Daoy (cell line): ENCODE measurements at places on chromosomes 13 and 19. TPM values are rescaled to one million over a fixed set of nuclear protein-coding genes. Genes with fewer than 3 reads are reported as not detected.

The ZNF506 gene
- 18.5 and 18.6 TPM in 2 replicates for total RNA-seq

DNA sequence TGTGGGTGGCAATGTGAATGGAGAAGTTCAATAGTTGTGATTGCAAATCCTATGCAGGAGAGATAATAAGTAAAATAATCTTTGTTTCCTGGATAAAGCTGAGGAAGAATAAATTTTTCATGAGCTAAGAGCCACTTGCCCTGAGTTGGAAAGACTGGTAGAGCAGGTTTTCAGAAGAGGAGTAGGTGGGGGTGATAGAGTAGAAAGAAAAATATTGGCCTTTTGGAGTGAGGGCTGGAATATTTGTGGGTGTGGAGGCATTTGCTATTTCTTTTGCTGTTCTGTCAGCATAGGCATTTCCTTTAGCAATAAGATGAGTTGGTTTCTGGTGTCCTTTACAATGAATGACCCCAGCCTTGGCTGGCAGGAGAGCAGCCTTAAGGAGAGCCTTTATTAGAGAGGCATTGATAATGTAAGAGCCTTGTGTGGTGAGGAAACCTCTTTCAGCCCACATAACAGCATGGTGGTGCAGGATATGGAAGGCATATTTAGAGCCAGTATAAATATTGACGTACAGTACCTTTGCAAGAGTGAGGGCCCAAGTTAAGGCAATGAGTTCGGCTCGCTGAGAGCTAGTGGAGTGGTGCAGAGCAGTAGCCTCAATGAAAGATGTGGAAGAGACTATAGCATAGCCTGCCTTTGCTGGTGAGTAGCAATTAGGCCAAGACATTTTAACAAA lies 11.6 kb upstream of the ZNF431 start:
- no peak for DNase-seq

The GPR12 gene
- total RNA-seq: not detected in 2 replicates

DNA sequence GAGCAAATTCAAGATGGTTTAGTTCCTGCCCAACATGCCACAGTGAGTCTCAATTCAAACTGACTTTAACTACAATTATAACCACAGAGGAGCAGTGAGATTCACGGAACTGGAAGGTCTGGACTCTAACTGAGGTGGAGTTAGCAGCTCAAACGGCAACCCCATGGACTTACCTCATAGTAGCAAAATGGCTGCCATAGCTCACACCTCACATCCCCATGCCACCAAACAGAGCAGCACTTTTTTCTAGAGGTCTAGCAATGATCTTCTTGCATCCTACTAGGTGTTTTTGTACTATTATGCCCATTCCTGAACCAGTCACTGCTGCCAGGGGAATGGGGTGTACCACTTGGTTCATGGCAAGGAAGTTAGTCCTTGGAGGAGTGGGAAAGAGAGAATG lies 87.7 kb downstream of the ZNF536 start:
- no peak for DNase-seq

DNA sequence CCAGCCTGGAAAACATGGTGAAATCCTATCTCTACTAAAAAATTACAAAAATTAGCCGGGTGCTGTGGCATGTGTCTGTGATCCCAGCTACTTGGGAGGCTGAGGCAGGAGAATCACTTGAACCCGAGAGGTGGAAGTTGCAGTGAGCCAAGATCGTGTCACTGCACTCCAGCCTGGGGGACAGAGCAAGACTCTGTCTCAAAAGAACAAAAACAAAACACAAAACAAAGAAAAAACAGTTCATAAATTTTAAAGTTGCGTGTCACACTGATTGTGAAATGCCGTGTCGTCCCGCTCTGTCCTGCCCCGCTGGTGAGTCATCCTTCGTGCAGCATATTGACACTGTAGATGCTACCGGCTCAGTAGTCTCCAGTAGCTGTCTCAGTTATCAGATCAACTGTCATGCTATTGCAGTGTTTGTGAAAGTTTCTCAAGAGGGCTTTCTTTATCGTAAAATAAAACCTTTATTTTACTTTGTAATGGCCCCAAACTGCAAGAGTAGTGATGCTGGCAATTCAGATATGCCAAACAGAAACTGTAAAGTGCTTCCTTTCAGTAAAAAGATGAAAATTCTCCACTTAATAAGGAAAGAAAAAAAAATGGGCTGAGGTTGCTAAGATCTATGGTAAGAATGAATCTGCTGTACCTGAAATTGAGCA lies 36.4 kb upstream of the IGFL1 start:
- peak; percentile 78 for DNase-seq

GRCh38 chr19:44156475-44156874 lies 8.4 kb upstream of the ZNF226 start:
- no peak for DNase-seq

The ZNF541 gene
- not detected in 2 replicates for total RNA-seq

- DNase-seq: peak; percentile 74
Measured at GRCh38 chr19:7533281-7533885, 2.1 kb upstream of the PNPLA6 start.

The ZNF723 gene
- total RNA-seq: not detected in 2 replicates

DNA sequence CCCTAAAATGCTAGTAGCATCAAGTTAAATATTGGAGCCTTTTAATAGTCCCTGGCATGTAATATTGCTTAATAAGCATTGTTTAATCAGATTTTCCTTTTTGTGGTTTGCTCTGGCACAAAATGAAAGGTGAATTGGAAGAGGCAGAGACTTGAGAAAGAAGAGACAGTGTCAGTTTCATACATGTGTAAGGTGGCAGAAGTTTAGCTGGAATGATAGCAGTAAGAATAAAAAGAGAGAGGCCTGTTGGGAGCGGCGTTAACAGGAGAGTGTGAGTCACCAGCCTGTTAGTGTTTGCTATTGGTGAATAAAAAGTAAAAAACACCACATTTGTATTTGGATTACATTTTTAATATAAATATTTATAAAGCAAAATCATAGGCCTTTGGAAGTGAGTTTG lies 145.3 kb downstream of the PDS5B start:
- no peak for DNase-seq

GRCh38 chr13:113099142-113099541 lies 6.4 kb upstream of the F7 start:
- DNase-seq: no peak

DNA sequence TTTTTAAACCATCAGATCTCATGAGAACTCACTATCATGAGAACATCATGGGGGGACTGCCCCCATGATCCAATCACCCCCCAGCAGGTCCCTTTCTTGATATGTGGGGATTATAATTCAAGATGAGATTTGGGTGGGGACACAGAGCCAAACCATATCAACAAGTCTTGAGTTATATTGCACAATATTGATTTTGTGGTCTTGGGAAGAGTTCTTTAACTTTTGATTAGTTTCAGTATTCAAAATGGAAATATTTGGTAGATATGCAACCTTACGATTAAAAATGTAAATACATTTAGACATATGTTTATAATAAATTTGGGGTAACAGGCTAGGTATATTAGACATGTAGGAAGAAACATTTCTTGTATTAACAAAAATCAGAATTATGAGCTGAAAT lies 188.2 kb downstream of the GPC5 start:
- DNase-seq: no peak

The ZBTB7A gene
- 7.9 and 14.8 TPM in 2 replicates for total RNA-seq

DNA sequence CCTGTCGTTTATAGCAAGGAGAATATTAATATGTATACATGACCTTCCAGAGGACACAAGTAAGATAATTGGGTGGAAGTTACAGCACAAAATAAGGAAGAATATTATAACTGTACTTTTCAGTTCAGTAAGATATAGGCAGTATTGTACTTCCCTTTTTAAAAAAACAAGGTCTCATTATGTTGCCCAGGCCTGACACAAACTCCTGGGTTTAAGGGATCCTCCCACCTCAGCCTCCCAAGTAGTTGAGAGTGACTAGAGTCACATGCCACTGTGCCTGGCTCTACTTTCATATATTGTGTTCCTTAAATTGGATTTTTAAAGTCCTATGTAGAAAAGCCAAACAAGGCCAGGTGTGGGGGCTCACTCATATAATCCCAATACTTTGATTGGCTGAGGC lies 19.5 kb upstream of the MAB21L1 start:
- DNase-seq: no peak

GRCh38 chr13:55554741-55555140 lies 1586.0 kb upstream of the PRR20A start:
- DNase-seq: no peak

- no peak for DNase-seq
Measured at GRCh38 chr19:19306191-19306590, 14.1 kb downstream of the SUGP1 start.

DNA sequence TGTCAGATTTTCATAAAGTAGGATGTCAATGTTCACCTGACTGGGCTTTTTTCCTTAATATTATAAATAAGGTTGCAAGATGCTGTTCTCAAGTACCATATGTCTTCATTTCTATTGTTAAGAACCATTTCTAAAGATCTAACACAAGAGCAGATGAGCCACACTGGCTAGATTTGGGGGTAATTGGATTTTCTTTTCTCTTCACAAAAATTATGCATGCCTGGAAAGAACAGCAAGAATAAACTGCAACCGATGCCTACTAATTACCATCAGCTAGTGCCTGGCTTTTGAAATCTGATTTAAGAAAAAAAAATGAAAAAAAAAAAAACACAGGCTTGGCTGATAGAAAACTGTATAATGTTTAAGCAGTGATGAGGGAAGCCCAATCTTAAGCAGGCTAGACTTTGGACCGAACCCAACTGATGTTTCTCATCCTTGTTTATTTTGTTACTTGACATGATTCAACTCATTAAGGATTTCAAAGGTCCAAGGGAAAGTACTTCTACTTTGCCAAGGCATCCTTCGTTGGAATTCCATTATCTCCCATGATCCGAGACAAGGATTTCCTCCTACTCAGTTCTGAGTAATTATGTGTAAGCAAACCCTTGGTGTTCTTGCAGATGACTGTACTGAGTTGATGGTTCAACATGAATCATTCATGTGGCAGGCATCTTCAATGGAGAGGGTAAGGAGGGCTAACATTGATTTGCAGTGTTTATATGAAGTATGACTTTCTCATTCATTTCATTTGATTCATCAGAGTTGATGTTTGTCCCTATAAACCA lies 300.5 kb downstream of the SPRY2 start:
- peak; percentile 90 for DNase-seq

- no peak for DNase-seq
Measured at GRCh38 chr19:49437231-49437630, 4.1 kb downstream of the SLC17A7 start.

- no peak for DNase-seq
Measured at GRCh38 chr13:27644302-27644701, 22.6 kb downstream of the POLR1D start.

The SYCN gene
- total RNA-seq: not detected in 2 replicates

The SOX1 gene
- 0.18 and 0.57 TPM in 2 replicates for total RNA-seq

The COL4A1 gene
- 257 and 261 TPM in 2 replicates for total RNA-seq

- DNase-seq: no peak
Measured at GRCh38 chr13:61350341-61350740, 65.3 kb downstream of the PCDH20 start.

The KLK6 gene
- not detected in 2 replicates for total RNA-seq

DNA sequence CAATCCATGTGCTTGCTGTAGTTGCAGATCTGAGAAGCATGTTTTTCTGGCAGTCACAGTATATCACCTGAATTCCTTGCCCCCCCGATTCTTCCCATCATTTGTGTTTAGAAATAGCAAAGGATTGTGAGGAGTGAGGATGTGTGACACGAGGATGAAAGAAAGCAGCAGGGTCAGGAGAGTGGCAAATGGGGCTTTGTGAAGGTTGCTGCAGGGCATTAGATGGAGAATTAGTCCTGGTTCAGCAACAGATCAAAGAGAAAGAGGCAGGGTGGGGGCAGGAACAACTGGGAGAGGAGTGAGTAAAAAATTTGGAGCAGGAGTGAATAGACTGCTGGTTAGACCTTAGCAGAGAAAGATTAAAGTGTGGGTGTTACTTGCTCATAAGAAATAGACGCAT lies 47.7 kb upstream of the TNFSF11 start:
- DNase-seq: no peak

The CCL25 gene
- total RNA-seq: not detected in 2 replicates

- peak; percentile 35 for DNase-seq
Measured at GRCh38 chr13:95607366-95607765, 37.1 kb downstream of the DZIP1 start.

The KLK13 gene
- total RNA-seq: not detected in 2 replicates
